ENCODE measurements at places on chromosomes 2 and 18.

DNA sequence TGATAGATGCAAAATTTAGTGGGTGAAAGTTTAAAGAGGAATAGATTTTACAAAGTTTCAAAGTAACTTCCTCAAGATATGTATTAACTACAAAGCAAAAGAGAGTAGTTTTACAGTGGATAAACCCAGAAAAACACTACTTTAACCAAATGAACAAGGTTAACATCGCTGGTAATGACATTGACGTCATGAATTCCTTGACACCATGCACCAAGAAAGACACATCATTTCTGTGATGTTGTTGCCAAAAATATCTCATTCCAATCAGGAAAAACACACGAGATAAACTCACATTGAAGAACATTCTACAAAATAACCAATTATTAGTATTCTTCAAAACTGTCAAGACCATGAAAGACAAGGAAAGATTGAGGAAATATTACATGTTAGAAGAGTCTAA is 605.6 kb upstream of the SETBP1 start:
- DNase-seq = no peak

GRCh38 chr18:68241881-68242280 is 473.0 kb downstream of the TMX3 start:
- DNase-seq = no peak

- no peak for DNase-seq
Observed at GRCh38 chr2:44934983-44935728, 6.3 kb upstream of the SIX3 start.

DNA sequence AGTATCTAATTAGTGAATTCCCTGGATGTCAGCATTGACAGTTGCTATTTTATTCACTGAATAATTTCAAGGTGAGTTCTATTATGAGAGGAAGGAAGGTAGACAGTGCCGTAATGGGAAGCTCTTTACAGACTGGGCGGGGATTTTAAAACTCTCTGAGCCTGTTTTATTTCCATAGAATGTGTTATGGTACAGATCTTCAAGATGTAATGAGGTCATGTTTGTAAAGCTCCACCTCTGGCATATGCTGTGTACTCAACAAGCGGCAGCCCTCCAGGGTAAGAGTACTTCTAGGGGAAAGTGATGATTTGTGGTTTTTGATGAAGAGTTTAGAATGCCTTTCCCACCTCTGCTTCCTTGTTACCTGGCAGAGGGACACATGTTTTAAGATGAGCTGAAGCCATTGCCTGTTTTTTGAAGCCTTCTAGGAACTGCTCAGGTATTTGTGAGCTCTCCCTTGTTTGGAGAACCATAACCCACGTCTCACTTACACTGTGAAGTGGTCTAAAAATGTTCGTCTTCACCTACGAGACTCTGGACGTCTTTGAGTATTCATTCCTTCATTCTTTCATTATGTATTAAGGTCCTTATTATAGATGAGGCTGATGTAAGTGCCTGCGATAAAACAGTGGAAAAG is 251.2 kb downstream of the PTGR3 start:
- no peak for DNase-seq

DNA sequence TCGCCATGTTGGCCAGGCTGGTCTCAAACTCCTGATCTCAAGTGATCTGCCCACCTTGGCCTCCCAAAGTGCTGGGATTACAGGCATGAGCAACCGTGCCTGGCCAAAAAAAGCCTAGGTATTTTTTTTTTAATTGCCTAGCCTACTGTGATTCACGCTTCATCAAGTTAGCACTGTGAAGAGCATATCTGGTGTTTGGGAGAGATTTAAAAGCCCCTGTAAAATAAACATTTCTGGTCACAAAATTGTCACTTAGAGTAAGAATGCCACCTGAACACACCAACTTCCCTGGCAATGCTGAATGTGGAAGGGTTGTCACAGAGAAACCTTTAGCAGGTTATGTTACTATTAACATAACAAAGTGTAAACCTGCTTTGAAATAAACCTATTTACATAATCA is 39.7 kb upstream of the CHAC2 start:
- no peak for DNase-seq

- DNase-seq = no peak
Observed at GRCh38 chr2:239526666-239527415, 126.0 kb upstream of the HDAC4 start.

- no peak for DNase-seq
Observed at GRCh38 chr2:38463752-38464151, 86.7 kb upstream of the ATL2 start.

DNA sequence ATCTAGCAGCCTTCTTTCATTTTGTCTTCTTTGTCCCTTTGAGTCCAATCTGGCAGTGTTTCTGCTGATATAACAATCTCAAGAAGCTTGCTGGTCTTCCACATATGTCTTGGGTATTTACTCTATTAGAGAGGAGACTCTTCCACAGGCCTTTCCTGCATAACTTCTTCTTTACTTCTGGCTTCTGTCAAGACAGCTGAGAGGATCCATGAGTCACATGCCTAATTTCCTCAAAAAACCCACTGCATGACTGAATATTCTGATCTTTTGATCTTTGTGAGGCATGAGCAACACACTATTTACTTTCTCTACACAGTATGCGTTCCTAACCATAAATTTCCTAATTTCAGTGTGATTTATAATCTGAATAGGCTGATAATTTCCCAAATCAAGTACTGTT is 5.1 kb upstream of the DCC start:
- DNase-seq = no peak

All from NAMALWA (cell line).